ENCODE measurements at places on chromosomes 4 and X. TPM values are rescaled to one million over a fixed set of nuclear protein-coding genes. Genes with fewer than 3 reads are reported as not detected.
A peak's percentile ranks its signal among the peaks of the same experiment; 100 is the strongest.

POU3F4 gene
- polyA plus RNA-seq: not detected

EIF2S3 gene
- 275 TPM for polyA plus RNA-seq

RAB33A gene
- polyA plus RNA-seq: not detected

TEX11 gene
- polyA plus RNA-seq: 0.27 TPM

FOXO4 gene
- polyA plus RNA-seq: 12.8 TPM

SPCS3 gene
- polyA plus RNA-seq: 73.9 TPM

SH3RF1 gene
- polyA plus RNA-seq: not detected

TLR3 gene
- not detected for polyA plus RNA-seq

UGT2B17 gene
- not detected for polyA plus RNA-seq

DNA sequence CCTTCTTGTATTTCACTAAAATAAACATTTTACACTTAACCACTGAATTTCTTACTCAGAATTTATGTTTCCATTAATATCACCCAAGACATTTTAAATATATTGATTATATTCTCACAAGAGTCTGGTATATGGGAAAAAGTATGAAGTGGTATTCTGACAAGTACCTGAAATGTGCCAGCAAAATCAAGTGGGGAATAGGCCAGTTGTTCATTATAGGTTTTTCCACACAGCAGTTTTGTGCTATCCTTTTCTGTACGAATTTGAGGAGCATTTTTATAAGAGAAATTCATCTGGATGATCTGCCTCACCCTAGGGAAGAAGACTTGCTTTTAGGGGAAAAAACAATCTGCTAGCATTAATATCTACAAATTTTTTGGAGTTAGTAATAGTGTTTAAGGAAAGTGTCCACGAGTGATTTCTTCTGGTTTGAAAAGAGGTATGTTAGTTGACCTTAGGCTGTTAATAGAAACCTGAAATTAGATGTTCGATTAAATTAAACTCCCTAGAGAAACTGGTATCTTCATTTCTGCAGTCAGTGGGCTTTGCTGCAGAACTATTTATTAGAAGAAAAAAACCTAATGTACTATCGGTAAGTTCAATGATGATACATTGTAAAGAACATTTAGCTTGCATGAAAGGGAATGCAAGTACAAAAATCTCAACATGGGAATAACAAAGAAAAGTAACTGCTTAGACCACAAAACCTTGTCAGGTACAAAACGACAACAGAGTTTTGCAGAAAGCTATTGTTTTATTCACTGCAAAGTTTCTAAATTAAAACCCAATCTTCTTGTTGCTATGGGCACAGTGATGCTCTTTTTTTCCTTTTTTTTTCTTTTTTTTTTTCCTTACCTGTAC is 1.8 kb downstream of the KLF3 start:
- DNase-seq: no peak

- DNase-seq: no peak
Measured at GRCh38 chr4:153527690-153528089, 61.5 kb downstream of the TMEM131L start.

- DNase-seq: no peak
Measured at GRCh38 chr4:23166407-23166806, 473.7 kb downstream of the GBA3 start.

GRCh38 chr4:172344308-172344938 is 531.2 kb downstream of the GALNTL6 start:
- no peak for DNase-seq

GRCh38 chr4:101224358-101225218 is 122.7 kb downstream of the PPP3CA start:
- no peak for DNase-seq

DNA sequence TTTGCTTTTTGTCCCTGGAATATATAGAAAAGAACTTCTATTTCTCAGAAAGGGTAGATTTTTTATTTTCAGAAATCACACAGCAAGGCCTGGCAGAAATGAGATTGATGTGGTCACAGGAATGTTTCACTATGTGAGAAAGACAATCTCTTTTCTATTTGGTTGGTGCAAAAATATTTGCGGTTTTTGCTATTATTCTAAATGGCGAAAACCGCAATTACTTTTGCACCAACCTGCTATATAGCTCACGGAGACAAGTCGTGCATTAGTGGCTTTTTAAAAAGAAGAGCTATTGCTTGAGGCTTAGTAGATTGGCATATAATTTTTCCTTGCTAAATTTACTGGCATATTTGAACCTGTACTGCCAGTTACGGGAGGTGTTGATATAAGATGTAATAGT is 100.4 kb downstream of the ITM2A start:
- no peak for DNase-seq

DNA sequence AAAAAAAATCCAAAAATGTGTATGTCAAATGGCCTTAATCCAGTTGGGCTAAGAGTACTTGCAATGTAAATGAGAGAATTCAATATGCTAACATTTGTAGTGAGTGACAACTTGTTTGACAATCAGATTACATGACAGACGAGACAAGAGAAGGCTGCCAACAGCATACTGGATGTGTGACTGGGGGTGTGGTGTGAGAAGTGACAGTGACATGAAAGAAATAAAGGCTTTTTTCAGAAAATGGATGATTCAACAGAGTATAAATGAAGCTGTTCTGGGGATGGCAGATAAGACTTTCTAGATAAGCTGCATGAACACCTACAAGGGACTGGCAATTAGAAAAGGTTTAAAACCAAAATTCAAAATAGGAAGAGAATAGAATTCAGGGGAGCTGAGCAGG is 143.4 kb downstream of the CENPC start:
- DNase-seq: peak; percentile 31

DNA sequence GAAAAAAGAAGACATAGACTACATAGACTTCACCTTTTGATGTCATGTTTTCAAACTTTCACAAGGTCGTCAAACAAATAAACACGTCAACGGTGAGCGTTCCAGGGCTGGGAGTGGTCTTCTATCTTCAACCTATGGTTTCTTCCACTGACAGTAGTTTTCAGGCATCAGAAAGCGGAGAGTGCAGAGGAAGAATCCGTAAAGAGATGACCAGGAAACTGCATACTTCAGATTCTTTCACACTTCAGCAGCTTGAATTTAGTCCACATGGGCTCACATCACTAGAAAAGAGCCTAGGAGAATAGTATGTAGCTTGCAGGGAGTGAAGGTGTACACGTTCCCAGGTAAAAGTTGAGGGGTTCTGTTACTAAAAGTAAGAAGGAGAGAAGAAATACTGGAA is 58.5 kb downstream of the NPY1R start:
- DNase-seq: no peak

GRCh38 chr4:57110640-57111511 is 691 bp upstream of the IGFBP7 start:
- peak; percentile 2 for DNase-seq

DNA sequence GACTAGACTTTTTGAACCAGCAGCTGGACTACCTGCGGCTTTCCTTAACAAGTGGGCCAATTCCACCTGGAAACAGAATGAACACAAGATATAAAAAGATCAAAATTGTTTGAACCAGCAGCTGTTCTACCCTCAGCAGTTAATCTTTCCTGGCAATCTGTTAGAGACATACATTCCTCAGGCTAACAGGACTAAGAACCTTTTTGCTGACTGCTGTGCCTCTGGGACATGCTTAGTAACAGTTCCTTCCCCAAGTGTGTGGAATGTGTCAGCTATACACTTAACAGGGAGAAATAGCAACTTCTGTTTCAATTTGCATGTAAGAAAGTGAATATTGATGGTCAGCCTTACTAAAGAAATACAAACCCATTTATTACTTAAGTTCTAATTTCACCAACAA is 554.4 kb downstream of the ARAP2 start:
- DNase-seq: no peak

DNA sequence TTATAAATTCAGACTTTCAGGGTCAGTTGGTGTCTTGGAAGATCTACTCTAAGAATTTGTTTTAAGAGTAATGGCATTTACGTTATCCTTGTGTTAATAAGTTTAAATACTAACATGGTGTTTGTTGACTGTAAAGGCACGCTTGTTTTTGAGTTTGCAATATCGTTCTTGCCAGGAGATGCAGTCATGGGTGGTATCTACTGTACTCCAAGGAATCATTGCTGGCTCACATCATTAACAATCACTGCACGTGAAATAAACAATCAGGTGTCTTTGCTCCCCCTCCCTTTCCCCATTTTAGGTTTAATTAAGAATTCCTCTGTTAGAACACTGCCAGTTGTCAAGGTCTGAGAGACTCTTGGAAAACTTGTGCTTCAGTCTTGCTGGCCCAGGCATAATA is 1.6 kb downstream of the HHIP start:
- DNase-seq: no peak

- DNase-seq: no peak
Measured at GRCh38 chr4:6658209-6658595, 17.7 kb downstream of the MRFAP1 start.

DNA sequence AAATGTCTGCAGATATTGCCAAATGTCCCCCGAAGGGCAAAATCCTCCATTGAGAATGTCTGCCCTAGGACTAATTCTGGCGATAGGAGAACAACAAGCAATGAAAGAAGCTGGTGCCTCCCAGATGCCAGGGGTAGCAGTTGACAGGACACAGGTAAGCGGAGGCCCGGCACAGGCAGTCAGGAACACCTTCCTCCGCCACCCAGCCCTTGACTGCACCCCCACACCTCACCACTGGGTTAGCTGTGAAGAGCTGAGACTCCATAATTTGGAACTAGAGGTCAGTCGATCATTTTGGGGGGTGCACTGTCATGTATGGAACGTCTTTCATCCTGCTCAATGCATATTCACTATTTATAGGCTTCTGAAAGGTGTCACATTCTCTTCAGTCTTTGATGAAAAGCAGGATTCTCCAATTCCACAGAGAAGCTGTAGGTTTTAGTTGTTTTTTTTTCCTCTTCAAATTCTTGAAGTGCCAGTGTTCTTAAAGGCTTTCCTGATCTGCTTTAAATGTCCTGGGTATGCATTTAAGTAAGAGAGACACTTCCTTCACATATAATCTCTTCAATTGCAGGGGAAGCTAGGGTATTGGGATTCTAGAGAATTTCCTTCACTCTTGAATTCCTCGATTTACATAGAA is 111.6 kb upstream of the ZFP42 start:
- no peak for DNase-seq

GRCh38 chrX:27309406-27309805 is 153.7 kb downstream of the PPP4R3C start:
- DNase-seq: no peak

DNA sequence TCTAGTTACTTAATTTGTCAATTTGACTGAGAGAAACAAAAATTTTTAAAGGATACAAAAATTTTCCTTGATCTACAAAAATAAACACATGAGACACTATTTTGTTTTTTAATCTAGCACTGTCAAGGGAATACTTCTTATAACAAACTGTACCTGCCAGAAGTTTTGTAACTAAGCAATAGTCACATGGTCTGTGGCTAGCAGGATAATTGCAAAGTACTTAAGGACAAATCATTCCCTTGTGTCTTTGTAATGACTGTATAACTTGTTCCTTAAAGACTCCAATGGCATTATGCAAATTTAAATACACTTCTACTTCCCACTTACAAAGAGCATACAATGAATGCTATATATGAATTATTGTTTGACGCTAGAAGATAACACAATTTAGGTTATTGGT is 25.1 kb upstream of the ANK2 start:
- DNase-seq: no peak

DNA sequence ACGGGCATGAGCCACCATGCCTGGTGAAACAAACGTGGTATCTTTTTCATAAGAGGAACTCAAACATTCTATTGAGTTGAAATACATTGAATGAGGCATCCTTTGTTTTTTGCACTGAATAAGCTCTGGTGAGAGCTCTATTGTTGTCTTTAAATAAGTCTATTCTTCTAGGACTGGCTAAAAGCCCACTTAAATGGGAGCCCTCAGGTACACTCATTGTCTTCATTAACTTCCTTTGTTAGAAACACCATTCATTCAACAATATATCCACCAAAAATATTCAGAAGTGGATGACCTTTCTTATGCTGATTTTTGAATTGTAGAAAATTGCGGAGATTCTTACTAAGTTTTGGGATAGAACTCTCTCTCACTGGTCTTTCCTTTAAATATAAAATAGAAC is 568.0 kb downstream of the IL1RAPL1 start:
- DNase-seq: no peak

DNA sequence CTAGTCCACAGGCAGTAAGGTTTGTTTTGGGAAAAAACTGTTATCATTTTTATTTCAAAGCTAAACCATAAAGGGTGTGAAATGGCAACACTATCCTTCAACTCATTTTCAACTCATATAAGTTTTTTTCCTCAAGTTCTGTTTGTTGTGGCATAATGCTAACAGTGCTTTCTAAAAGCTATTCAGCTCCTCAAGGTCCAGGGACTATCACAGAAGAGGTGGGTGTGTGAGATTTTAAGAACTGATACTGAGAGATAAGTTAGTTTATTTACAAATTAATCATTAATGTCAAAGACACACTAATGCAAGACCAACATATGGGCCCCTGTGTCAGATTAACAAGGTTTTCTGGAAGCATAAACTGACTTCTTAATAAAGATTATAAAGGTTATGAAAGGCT is 11.8 kb downstream of the UGT2B15 start:
- DNase-seq: no peak

- DNase-seq: no peak
Measured at GRCh38 chr4:33134366-33134765, 2414.2 kb downstream of the PCDH7 start.

GRCh38 chrX:70166601-70167590 is 10.4 kb upstream of the DGAT2L6 start:
- peak; percentile 23 for DNase-seq

DNA sequence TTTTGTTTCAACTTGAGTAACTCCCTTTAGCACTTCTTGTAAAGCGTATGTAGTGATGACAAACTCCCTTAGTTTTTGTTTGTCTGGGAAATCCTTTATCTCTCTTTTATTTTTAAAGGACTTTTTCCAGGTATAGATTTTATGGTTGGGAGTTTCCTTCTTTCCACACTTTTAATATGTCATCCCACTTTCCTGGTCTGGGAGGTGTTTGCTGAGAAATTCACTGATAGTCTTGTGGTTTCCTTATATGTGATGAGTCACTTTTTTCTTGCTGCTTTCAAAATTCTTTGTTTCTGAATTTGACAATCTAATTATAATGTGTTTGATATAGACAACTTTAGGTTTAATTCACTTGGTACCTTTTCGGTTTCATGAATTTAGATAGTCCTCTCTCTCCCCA is 353.9 kb downstream of the GPAT3 start:
- no peak for DNase-seq

- no peak for DNase-seq
Measured at GRCh38 chr4:31755751-31756150, 1035.6 kb downstream of the PCDH7 start.

DNA sequence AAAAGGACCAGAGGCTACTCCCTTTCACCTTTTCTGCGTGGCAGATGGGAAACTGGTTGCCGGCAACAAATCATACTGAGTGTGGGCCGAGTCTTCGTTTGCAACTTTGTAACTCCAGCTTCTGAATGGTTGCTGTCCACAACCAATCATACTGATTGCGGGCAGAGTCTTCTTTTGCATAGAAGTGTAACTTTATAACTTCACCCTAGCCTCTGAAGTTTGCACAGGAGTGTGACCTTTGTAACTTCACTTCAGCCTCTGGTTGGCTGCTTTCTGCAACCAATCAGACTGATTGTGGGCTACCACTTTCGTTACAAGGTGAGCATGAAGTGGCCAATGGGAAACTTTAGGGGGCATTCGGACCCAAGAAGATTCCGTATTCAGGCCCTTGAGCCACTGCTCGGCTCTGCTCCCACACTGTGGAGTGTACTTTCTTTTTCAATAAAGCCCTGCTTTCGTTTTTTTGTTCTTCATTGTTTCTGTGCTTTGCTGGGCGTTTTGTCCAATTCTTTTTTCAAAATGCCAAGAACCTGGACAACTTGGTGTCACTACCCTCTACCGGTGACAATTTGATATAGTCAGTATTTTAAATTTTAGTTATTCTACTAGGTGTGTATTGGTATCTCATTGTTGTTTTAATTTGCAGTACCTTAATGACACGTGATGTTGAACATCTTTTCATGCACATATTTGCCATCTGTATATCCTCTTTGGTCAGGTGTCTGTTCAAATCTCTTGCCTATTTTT is 9.0 kb upstream of the PAGE5 start:
- DNase-seq: no peak
